ENCODE measurements at places on chromosomes 12 and 14. TPM values are rescaled to one million over a fixed set of nuclear protein-coding genes. Genes with fewer than 3 reads are reported as not detected.
A peak's percentile ranks its signal among the peaks of the same experiment; 100 is the strongest.

- no peaks in the 10 kb centered on the region for H3K4me1 ChIP-seq
- H3K4me3 ChIP-seq = no peak overlapping the region
- H3K27me3 ChIP-seq = no peaks in the 10 kb centered on the region
- peaks cover 69% of the 10 kb centered on the region for H3K36me3 ChIP-seq
- no peak for DNase-seq
These were observed 74.6 kb downstream of the FRMD6 start for GRCh38 chr14:51726166-51726899.

TMEM63C gene
- total RNA-seq = 8.8 TPM

SLC17A8 gene
- total RNA-seq = 0.29 TPM

- H3K27ac ChIP-seq = peak overlapping the region; percentile 100
- peak overlapping the region; percentile 98 for H3K4me3 ChIP-seq
- H3K36me3 ChIP-seq = no peaks in the 10 kb centered on the region
These were observed 608 bp downstream of the PTGES3 start for GRCh38 chr12:56687223-56688128.

GRCh38 chr12:56341616-56342015 is 2.9 kb downstream of the IL23A start:
- DNase-seq = no peak
- H3K4me1 ChIP-seq = peaks cover 11% of the 10 kb centered on the region
- no peak overlapping the region for H3K4me3 ChIP-seq
- H3K27ac ChIP-seq = no peak overlapping the region
- H3K27me3 ChIP-seq = no peaks in the 10 kb centered on the region

DNA sequence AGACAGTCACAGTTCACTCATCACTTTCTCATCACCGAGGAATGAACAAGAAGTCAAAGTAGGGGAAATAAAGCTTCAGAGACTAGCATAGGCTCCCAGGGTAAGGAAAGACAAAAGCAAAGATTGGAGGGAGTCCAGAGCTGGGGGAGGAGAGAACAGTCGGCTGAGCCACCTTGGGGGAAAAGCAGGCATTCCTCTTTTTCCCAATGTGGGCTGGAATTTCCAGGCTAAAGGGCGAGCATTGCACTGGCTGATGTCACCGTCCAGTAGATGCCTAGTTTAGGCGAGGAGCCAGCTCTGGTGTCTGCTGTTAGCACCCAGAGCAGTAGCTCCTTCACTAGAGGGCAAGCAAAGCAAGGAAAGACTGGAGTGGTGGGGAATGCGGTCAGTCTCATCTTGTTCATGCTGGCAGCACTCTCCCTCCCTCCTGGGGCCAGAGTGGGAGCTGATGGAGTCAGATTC is 8.5 kb upstream of the KRT75 start:
- DNase-seq = no peak
- no peak overlapping the region for H3K27ac ChIP-seq
- H3K27me3 ChIP-seq = peaks cover 36% of the 10 kb centered on the region

GCN1 gene
- 168 TPM for total RNA-seq

GRCh38 chr14:73240816-73241480 is 3.6 kb downstream of the PAPLN start:
- peaks cover 7% of the 10 kb centered on the region for H3K36me3 ChIP-seq
- H3K4me3 ChIP-seq = no peak overlapping the region
- H3K27ac ChIP-seq = no peak overlapping the region
- DNase-seq = no peak
- H3K27me3 ChIP-seq = peaks cover 63% of the 10 kb centered on the region

- peaks cover 96% of the 10 kb centered on the region for H3K27me3 ChIP-seq
- H3K4me3 ChIP-seq = no peak overlapping the region
- no peak for DNase-seq
These were observed 173.9 kb upstream of the LHX5 start for GRCh38 chr12:113645603-113646002.

KRT78 gene
- not detected for total RNA-seq

NELL2 gene
- total RNA-seq = 3.5 TPM

- H3K27ac ChIP-seq = peak within 1 kb of the TSS; percentile 85
- no peaks in the 10 kb centered on the region for H3K27me3 ChIP-seq
- DNase-seq = peak; percentile 75
- H3K4me1 ChIP-seq = peaks cover 20% of the 10 kb centered on the region
These were observed at the start of gene RNU6-7 for GRCh38 chr14:32201816-32202490. Gene RNU6-7, plus strand, starts transcription at chr14:32202045.

DNA sequence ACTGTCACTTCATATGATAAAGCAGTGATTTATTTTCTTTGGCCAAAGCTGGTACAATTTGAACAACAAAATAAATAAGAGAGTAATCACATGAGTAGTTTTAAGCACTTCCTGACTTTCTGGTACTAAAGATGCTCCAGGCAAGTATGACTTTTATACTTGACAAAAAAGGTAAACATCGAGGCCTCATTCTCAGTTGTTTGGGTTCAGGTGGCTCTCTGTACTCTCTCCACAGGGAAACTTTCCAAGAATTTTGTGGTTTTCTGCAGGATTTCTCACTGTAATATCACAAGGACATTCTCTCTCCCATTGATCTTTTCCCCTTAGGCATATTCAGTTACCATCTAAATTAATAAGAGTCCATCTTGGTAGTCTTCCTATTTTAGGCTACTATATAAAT is 26.6 kb upstream of the KCNC2 start:
- no peak overlapping the region for H3K27ac ChIP-seq
- H3K36me3 ChIP-seq = no peaks in the 10 kb centered on the region
- DNase-seq = no peak
- H3K4me3 ChIP-seq = no peak overlapping the region
- no peaks in the 10 kb centered on the region for H3K27me3 ChIP-seq
- H3K4me1 ChIP-seq = no peaks in the 10 kb centered on the region

DNA sequence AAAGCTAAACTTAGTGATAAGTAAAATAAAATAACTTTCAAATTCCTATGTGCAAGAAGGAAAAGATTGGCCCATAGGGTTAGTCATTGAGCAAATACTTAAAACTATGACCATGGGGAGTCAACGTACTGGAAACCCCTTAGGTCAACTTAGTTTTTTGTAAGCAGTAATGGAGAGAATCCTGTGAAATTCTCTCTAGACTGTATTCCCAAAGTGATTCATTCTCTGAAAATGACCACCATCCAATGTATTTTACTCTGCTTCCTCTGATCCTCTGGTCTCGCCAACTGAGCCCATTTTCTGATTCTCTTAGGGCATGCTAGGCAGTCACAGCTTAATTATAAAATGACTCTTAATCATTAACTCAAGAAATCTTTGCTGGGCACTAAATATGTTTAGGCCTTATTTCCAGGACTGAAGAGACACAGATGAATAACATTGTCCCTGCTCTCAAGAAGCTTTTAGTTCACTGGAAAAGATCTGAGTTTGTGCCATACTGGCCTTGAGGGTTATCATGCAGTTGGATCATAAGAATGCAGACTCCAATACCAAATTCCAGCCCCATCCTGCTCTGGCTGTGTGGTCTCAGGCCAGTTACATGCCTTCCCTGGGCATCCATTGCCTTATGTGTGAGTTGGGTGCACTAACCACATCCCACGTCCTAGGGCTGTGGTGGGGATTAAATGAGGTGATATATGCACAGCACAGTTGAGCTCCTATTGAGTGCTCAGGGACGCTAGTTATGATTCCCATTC is 732.4 kb downstream of the AACS start:
- no peak for DNase-seq
- no peaks in the 10 kb centered on the region for H3K27me3 ChIP-seq
- no peaks in the 10 kb centered on the region for H3K4me1 ChIP-seq

TUNAR gene
- not detected for total RNA-seq

DNA sequence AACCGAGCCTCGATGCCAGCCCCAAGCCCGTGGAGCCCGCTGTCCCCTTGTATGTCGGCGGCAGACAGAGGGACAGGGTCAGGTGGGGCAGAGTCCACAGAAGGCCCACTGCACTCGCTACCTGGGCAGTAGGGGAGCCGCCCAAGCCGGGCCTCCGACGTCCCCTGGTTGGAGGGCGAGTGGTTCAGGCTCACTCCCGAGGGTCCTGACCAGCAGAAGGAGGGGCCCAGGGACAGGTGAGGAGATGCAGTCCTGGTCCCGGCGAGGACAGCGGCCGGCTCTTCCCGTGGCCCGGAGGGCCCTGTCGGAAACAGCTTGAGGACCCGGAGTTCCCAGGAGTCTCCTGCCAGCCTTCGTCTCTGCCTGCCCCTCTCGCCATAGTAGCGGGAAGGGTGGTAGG is 216.7 kb upstream of the SFSWAP start:
- no peaks in the 10 kb centered on the region for H3K27me3 ChIP-seq
- H3K36me3 ChIP-seq = no peaks in the 10 kb centered on the region
- no peak overlapping the region for H3K4me3 ChIP-seq

DNA sequence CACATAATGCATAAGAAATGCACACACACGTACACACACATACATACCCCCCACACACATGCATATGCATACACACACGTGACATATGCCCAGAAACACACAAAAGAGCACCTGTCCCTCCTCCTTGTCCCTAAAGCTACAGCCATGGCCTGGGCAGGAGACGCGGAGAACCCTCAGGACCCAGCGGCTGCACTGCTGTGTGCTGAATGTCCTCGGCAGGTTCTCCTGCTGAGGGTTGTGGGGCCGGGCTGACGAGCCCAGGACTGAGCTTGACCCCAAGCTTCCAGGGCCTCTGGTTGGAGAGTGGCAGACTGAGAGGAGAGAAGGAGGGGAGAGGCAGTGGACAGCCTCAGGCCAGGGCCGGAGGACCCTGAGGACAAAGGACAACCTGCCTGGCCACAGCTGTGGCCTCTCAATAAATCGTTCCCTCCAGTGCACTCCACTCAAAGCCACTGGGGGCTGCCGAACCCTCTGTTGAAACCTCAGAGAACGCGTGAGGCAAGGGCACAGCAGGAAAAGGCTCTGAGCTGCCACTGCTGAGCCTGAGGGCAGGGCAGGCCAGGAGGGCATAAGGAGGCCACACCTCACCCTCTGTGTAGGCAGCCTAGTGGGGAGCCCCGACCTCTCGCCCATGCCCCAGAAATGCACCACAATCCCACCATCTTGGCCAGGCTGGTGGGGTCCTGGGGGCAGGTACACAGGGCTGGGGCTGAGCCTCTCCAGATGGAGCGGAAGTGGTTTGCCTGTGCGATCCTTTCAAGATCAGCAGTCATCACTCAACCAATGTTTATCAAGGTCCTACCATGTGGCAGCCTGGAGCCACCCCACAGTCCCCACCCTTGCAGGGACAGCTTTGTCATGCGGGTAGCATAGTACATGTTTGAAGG is 3.1 kb downstream of the CACNA2D4 start:
- H3K36me3 ChIP-seq = no peaks in the 10 kb centered on the region
- H3K4me1 ChIP-seq = peaks cover 10% of the 10 kb centered on the region
- no peak overlapping the region for H3K27ac ChIP-seq
- peak; percentile 17 for DNase-seq

CACNA1C gene
- total RNA-seq = 6.7 TPM

DNA sequence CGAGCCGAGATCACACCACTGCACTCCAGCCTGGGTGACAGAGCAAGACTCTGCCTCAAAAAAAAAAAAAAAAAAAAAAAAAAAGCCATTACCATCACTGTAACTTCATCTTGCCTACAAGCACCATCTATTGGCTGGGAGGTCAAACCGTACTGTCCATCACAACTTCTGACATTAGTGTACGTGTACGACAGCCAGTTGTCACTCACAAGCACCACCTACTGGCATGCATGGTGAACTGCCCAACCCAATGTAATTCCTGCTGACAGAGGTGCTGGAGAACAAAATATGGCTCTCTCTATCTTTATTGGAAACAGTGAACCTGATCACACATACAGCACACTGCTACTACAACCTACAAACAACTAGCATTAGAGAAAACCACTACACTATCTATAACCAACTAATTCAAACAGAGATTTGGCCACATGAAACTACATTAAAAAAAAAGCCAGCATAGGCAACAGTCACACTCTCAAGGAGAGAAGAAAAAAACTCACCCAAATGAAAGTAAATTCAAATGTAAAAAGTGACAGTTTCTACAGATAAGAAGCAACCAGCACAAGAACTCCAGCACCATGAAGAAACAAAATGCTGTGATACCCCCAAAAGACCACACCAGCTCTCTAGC is 82.3 kb downstream of the PUS7L start:
- H3K4me3 ChIP-seq = no peak overlapping the region
- DNase-seq = no peak
- H3K27ac ChIP-seq = no peak overlapping the region
- no peaks in the 10 kb centered on the region for H3K4me1 ChIP-seq

GRCh38 chr12:129887101-129887500 is 16.7 kb downstream of the TMEM132D start:
- no peaks in the 10 kb centered on the region for H3K4me1 ChIP-seq
- no peak overlapping the region for H3K27ac ChIP-seq
- no peak overlapping the region for H3K4me3 ChIP-seq
- no peak for DNase-seq
- H3K36me3 ChIP-seq = no peaks in the 10 kb centered on the region

DNA sequence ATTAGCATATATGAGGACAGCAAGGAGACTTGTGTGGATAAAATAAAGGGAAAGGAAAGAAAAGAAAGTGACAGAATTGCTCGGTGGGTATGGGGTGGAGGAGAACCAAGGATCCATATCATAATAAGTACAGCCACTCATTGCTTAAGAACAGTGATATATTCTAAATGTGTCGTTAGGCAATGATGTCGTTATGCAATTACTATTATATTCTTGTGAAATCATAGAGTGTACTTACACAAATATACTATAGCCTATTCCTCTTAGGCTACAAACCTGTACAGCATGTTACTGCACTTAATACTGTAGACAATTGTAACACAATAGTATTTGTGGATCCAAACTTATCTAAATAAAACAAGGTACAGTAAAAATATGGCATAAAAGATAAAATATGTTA is 271.1 kb downstream of the CCER1 start:
- no peak overlapping the region for H3K4me3 ChIP-seq
- no peak for DNase-seq
- H3K27me3 ChIP-seq = no peaks in the 10 kb centered on the region
- H3K27ac ChIP-seq = no peak overlapping the region
- H3K36me3 ChIP-seq = no peaks in the 10 kb centered on the region

CNTN1 gene
- 28.6 TPM for total RNA-seq

DNA sequence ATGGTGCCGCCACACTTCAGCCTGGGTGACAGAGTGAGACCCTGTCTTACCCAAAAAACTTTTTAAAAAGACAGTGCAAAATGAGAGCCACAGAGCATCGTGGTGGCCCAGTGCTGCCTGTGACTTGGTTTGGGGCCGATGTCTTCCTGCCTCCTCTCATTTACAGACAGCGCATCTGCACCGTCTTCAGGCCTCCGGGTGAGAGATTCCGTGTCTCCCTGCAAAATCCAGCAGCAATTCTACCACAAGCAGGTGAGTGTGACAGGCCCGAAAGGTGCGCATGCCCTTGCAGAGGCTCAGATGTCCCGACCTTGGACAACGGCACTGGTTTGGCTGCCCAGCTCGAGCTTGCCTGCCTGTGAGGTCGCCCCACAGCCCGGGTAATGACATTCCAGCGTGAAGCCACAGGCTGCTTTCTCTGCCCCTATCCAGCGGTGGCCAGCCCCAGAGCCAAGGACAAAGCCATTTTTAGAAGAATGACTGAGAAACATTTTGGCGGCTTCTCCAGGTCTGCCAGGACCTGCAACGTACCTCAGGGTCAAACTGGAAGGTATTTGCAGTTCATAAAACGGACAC is 70.3 kb upstream of the RFLNA start:
- no peak overlapping the region for H3K27ac ChIP-seq
- DNase-seq = no peak
- H3K4me3 ChIP-seq = no peak overlapping the region

- no peaks in the 10 kb centered on the region for H3K36me3 ChIP-seq
- H3K4me1 ChIP-seq = no peaks in the 10 kb centered on the region
These were observed 136.8 kb downstream of the TPH2 start for GRCh38 chr12:72075401-72075800.

All from stomach (tissue), 19 donors.